ENCODE measurements at places on chromosomes 3 and 15.

GRCh38 chr15:78067328-78068228 lies 9.9 kb downstream of the TBC1D2B start:
- DNase-seq: no peak

DNA sequence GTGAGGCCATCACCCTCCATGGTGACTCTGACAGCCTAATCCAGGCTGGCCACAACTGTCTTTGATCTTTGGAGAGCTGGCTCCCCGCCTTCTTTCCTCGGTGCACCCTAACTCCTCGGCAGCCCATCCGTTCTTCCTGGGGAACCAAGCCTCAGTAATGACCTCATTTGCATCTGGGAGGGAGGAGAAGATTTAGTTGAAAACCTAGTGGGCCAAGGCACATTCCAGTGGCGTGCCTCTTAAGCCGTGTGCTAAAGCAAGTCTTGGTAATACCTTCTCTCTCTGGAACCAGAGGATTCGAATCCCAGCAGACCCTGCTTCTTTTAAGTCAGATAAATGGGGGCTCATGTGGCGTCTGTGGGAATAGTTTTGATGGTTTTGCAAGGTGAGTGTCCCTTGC lies 233.1 kb downstream of the EBLN2 start:
- DNase-seq: no peak

GRCh38 chr3:111723293-111724215 lies 128.4 kb upstream of the ZBED2 start:
- no peak for DNase-seq

GRCh38 chr3:113573728-113574127 lies 41.4 kb downstream of the SIDT1 start:
- DNase-seq: no peak

GRCh38 chr15:83339396-83339795 lies 54.9 kb upstream of the BNC1 start:
- DNase-seq: no peak

- peak; percentile 51 for DNase-seq
These were observed 755.5 kb upstream of the SEMA6D start for GRCh38 chr15:46961795-46962194.

DNA sequence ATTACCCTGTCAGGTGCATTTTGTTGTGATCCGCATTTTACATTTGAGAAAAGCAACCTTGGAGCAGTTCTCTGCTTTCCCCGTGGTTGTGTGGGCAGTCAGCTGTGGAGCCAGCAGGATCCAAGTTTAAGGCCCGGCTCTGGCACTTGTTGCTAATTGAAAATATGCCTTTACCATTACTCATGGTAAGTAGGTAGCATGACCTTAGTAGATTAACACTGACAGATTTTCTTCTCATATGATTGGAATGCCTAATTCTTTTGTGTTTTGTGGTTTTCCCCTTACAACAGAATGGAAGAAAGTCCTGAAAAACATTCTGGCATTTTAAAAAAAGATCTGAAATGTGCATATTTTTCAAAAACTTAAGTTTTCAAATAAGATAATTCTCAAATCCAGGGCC lies 246.5 kb upstream of the LRRN1 start:
- no peak for DNase-seq

DNA sequence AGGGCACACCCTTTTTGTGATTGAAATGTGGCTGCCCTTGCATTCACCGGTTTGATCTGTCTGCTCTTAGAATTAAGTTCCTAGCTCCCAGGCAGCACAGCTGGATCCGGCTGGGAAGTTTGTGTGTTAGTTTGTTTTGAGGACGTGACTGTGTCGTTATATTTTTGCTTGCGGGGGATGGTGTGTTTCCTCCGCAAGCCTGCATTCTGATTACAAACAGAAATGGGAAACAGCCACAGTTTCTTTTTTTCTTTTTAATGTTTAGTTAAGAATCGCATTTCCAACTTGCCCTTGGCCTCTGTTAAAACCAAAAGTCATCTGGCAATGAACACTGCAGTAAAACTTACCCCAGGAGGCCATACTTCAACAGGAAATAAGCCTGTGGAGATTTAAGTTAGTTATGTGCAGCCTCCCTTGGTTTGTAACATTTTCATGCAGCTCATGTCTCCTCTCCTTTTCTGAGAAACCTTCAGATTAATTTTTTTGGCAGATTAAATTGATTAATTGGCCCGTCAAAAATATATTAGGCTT lies 888 bp downstream of the TMOD3 start:
- peak; percentile 77 for DNase-seq

GRCh38 chr3:17121336-17121735 lies 236.6 kb downstream of the PLCL2 start:
- DNase-seq: no peak

DNA sequence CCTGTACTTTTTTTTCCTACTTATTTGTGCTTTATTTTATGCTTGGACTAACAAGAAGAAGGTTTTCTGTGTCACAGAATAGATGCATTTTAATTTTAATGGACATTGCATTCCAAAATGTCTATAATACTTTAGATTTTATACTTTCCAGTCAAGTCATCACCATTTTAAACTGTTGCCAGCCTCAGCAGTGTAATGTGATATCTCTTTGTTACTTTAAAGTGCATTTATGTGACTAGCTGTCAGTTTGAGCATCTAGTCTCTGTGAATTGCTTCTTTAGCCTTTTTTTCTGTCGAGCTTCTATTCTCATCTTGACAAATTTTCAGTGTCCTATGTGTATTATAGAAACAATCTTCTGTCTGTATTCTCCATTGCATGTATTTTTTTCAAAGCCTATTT lies 511.4 kb upstream of the CBLB start:
- DNase-seq: no peak

- DNase-seq: no peak
These were observed 98.2 kb upstream of the DCBLD2 start for GRCh38 chr3:98999675-99000074.

GRCh38 chr3:11228041-11228440 lies 44.2 kb upstream of the ATG7 start:
- DNase-seq: no peak

GRCh38 chr3:98552232-98553020 lies 20.6 kb downstream of the GPR15 start:
- DNase-seq: no peak

DNA sequence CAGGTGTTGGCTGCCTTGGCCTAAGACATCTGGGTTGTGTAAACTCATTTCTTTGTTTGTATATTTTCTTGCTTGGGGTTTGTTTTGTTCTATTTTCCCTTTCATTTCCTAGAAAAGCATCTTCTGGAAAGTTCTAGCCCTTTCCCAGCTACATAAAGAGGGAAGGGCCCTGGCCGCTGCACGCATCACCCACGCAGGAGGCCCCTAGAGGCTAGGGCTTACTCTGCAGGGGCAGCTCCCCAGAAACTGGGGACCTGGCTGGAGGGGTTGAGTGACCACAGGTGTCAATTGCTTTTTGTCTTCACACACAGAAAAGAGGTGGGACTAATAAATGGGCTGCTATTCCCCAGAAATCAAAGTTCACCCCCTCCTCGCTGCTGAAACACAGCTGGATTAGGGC lies 52.6 kb downstream of the PDIA5 start:
- DNase-seq: no peak

- DNase-seq: no peak
These were observed 53.7 kb upstream of the MEF2A start for GRCh38 chr15:99511866-99512661.

DNA sequence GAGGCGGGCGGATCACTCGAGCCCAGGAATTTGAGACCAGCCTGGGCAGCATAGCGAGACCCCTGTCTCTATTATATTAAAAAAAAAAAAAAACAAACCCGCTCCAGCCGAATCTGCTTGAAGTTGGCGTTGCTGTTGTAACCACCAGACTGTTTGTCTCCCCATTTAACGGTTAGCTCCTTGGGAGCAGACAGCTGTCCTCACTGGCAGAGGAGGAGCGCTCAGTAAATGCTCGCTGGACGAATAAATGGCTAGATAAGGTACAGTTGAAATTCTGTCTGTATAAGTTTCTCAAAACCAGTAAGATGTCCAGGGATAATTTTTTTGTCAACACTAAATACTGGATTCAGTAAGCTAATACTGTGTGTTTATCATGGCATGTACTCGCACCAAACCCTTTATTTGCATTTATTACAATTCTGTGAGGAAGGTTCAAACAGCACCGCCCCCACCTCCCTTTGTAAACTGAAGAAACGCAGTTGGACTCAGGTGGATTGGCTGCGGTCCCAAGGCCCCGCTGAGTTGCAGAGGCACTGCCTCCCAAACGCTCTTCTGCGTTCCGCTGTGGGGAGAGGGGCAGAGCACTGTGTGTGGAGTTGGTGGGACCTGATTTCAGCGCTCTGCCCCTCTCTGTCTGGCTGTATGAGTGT lies 1.1 kb downstream of the RCCD1 start:
- DNase-seq: no peak

- no peak for DNase-seq
These were observed 163.3 kb downstream of the AKAP13 start for GRCh38 chr15:85543741-85544155.

All from left kidney (tissue), 8 donors.